Natural killer cell treated with Interleukin-12 subunit alpha and Interleukin-12 subunit beta and Interleukin-15 and Interleukin-18, amount 100 ng/mL, for 72 hours (primary cell): ENCODE measurements at places on chromosomes 12 and 14.
A peak's percentile ranks its signal among the peaks of the same experiment; 100 is the strongest.

GRCh38 chr12:120229487-120230325 lies 28.8 kb upstream of the RPLP0 start:
- no peak for DNase-seq

DNA sequence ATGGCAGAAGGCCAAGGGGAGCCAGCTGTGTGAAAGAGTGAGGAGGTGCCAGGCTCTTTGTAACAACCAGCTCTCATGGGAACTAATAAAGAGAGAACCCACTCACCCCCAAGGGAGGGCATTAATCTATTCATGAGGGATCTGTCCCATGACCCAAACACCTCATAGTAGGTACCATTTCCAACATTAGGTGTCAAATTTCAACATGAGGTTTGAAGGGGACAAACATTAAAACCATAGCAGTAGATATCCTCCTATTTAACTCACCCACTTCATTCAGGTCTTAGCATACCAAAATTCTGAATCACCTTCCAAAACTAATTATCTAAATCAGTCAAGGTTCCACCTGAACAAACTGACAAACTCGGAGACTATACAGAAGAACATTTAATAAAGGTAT lies 75.3 kb downstream of the PPFIA2 start:
- no peak for DNase-seq

GRCh38 chr14:81436296-81437138 lies 36.4 kb upstream of the STON2 start:
- peak; percentile 62 for DNase-seq

GRCh38 chr12:83985084-83985483 lies 927.5 kb downstream of the SLC6A15 start:
- DNase-seq: no peak

DNA sequence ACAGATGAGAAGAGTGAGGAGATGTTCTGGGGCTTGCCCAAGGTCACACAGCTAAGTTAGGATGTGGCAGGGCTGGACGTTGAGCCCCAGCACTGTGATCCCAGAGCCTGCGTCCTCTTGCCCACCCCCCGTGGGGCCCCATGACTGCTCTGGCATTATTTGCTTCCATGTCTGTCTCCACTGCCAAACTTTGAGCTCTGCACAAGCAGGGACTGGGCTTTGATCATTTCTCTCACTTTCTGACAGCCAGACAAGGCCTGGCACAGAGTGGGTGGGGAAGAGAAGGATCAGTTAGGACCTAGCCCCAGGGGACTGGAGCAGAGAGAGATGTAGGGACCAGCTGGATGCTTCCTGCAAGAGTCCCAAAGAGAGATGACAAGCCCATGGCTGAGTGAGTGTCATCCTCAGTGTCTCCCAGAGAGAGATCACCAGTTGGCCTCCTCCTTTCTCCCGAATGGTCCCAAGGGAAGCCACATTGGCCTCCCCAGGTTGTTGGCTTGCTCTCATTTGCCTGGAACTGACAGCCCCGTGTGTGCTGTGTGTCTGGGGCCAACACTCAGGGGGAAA lies 126.7 kb upstream of the PWP1 start:
- no peak for DNase-seq

GRCh38 chr12:39331539-39332261 lies 111.2 kb downstream of the KIF21A start:
- no peak for DNase-seq

DNA sequence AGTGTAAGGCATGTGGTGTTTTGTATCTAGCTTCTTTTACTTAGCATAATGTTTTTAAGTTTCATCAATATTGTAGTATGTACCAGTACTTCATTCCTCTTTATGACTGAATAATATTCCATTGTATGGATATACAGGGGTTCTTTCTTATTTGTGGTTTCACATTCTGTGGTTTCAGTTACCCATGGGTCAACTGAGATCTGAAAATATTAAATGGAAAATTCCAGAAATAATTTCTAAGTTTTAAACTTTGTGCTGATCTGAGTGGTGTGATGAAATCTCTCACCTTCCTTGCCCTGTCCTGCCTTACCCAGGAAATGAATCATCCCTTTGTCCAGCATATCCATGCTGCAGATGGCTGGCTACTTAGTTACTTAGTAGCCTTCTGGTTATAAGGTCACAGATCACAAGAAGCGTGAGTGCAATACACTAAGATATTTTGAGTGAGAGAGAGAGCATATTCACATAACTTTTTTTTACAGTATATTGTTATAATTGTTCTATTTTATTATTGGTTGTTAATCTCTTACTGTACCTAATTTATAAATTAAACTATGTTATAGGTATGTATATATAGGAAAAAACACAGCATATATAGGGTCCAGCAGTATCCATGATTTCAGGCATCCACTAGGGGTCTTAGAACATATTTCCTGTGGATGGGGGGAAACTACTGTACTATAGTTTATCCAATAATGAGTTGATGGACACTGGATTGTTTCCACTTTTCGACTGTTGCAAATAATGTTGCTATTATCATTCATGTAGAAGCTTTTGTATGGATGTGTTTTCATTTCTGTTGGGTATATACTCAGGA lies 59.6 kb upstream of the LRTM2 start:
- no peak for DNase-seq
